ENCODE measurements at places on chromosomes 7 and 10.

DNA sequence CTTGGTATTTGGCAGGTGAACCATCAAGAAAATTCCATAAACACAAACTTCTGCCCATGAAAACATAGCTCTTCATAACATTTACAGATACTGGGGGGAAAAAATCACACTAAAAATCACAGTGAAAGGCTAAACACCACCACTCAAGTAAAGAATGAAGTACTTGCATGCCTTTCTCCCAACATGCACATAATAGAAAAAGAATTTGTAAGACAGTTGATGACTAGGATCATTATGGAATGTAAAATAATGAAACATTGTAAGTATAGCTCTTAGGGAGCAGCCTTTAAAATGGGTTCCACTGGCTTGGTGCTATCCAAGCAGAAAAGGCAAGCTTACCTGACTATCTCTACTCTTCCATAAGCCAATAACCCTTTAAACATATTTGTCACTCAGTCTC, 299.9 kb upstream of the LRRN3 start:
- ATAC-seq: no peak

DNA sequence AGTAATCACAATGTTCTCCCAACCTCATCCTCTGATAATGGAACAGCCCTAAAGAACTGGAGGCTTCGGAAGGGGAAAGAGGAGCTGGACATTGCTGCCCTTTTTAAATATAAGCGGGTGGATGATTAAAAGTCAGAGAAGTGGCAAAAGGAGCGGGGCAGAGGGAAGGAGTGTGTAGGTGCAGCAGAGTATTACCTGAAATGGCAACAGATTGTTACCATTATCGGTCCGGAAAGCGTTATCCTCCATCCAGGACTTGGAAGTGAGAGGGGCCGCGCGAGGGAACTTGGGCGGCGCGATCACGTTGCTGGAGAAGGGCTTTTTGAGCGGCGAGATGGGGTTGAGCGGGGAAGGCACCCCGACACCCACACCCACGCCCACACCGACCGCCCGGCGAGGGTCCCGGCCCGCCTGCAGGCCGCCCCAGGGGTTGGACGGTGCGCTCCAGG, 51.7 kb downstream of the CPEB3 start:
- ATAC-seq: no peak

DNA sequence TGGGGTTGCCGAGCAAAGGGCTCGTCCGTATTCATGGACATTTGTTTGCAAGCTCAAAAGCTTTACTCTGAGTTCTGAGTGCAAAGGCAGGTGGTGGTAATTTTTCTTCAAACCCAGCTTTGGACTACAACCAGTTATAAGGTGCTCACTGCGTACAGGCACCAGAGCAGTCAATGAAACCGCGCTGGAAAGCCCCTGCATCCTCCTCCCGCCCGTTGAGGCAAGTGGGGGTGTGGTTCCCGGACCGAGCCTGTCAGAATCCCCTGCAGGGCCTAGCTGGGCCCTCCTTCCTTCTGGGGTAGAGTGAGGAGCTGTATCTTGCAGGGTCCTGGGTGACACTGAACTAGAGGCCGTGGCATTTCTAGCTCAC, 22.3 kb downstream of the AMZ1 start:
- ATAC-seq: peak; percentile 69

DNA sequence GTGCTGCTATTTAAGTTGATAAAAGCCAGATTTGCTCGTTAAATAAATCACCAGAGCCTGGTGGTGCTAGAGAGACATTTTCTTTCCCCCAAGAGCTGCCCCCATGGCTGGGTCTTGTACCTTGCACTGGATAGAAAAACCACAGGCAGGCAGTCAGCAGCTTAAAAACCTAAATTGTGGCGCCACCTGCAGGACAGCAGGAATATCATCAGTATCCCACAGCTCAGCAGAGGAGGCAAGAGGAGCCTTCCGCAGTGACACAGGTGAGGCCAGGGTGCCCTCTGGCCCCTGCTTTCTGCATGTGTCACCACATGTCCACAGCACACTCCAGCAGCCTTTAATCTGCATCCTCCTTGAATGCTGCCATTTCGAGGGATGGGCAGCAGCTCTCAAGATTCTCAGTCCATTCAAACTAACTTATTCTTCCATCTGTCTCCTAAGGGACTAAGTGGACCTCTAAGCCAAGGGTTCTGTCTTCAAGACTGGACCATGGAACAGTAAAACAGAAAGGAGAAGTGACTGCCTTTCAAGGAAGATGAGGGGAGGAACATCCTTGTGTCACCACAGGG, 4.5 kb upstream of the PLXNA4 start:
- ATAC-seq: peak; percentile 82

DNA sequence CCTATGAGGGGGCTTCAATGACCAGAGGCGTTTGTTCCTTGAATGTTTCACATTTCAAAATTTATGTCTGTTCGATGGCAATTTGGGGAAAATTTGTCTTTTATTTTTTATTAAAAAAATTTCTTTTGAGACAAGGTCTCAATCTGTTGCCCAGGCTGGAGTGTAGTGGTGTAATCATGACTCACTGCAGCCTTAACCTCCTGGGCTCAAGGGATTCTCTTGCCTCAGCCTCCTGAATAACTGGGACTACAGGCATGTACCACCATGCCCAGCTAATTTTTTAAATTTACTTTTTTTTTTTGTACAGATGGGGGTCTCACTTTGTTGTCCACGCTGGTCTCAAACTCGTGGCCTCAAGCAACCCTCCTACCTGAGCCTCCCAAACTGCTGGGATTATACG, 39.7 kb downstream of the OTUD1 start:
- no peak for ATAC-seq

GRCh38 chr7:74026903-74027682, 880 bp upstream of the ELN start:
- ATAC-seq: peak; percentile 67

- ATAC-seq: no peak
These were observed 226.1 kb downstream of the GLRX3 start for GRCh38 chr10:130362308-130362761.

DNA sequence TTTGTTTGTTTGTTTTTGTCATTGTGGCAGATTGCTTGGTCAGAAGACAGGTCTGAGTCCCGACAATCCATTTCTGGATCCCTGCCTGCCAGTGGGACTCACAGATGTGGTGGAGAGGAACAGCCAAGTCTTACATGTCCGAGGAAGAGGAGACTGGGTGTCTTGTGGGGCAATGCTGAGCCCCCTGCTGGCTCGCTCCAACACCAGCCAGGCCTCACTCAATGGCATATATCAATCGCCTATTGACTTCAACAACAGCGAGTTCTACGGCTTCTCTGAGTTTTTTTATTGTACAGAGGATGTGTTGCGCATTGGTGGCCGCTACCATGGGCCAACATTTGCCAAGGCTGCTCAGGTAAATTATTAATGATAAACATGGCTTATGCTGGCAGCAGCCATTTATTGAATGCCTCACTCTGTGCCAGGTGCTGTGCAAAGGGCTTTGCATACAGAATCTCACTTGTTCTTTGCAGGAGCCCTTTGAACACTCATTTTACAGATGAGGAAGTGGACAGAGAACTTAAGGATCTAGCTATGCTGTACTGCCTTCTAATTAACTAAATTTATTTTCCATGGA, 33.3 kb downstream of the COX15 start:
- no peak for ATAC-seq

GRCh38 chr7:30778255-30779025, 7.2 kb downstream of the MINDY4 start:
- no peak for ATAC-seq

DNA sequence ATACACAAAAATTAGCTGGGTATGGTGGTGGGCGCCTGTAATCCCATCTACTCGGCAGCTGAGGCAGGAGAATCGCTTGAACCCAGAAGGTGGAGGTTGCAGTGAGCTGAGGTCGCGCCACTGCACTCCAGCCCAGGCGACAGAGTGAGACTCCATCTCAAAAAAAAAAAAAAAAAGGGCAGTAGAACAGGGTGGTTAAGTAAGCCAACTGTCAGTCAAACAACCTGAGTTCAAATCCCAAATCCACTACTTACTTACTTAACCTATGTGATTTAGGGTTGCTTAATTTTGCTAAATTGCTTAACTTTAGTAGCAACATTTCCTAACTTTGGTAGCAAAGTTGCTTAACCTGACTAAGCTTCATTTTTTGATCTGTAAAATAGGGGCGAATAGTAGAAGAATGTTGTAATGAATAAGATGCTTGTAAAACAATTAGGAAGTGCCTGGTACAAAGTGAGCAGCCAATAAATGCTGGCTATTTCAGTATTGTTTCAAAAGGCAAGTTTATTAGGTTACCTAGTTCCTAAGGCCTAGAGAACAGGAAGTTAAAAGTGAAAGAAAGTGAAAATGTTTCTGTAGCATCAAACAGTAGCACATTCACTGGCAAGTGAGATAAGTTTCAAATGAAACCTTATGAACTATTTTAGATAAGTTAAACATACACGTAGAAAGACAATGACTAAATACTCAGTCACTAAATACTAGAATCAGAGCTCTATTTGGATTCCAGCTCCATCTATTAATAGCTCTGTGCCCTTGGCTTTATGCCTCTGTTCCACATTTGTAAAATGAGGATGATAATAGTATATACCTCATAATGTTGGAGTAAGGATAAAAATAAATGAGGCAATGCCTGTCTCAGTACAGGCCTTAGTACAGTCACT, 64.3 kb downstream of the HOXA1 start:
- ATAC-seq: peak; percentile 63

GRCh38 chr10:121900443-121901174, 27.2 kb downstream of the ATE1 start:
- ATAC-seq: peak; percentile 64

GRCh38 chr7:121874298-121874697, 1.3 kb downstream of the PTPRZ1 start:
- no peak for ATAC-seq

- ATAC-seq: peak; percentile 54
These were observed 112.6 kb downstream of the ZPBP start for GRCh38 chr7:49980465-49980864.

DNA sequence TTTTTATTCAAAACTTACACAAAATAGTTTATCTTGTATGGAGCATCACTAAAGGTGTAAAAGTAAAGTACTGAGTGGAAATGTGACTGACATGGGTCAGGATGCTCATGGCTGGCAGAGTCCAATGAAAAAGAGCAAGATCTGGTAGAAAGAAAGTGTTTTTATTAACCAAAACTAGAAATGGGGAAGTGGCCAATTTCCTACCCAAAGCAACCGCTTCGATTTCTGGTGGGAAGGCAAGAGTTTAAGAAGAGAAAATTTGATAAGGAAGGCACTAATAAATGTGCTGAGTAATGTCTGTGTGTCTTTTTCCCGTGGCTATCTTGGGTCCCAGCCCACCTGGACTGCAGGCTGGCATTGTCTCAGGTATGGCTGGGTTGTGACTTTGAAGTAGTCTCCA, 277.7 kb downstream of the ANKRD7 start:
- no peak for ATAC-seq

DNA sequence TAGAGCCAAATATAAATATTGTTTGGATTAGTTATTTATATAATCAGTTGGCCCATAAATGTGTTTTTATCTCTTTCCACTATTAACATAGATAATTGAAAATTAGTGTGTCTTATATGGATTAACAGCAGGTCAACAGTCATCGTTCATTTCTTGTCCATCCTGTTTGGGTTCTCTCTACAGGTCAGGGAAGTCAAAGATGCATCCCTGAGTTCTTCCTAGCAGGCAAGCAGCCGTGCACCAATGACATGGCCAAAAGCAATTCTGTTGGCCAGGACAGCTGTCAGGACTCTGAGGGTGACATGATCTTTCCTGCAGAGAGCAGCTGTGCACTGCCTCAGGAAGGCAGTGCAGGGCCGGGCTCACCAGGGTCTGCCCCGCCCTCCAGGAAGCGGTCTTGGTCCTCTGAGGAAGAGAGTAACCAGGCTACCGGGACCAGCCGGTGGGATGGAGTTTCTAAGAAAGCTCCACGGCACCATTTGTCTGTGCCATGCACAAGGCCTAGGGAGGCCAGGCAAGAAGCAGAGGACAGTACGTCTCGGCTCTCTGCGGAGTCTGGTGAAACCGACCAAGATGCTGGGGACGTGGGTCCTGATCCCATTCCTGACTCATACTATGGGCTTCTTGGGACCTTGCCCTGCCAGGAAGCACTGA, 15.9 kb downstream of the FBH1 start:
- no peak for ATAC-seq

DNA sequence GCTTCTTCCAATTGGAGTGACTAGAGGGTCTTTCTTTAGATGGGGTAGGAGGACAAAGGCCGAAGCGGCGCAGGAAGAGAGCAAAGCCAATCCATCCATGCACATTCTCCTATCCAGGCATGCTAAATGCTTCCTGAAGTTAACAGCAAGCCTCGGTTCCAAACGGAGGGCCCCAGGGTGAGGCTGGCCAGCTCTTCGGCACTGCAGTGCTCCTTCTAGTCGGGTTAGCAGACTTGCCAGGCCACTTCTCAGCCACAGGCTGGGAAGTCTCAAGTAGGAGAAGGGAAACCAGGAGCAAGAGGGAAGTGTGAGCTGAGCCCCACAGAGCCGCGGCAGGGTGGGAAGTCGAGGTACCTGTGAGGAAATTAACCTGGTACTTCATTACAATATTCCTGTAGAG, 253.8 kb upstream of the INHBA start:
- ATAC-seq: no peak

GRCh38 chr7:988426-988911, 5.5 kb downstream of the CYP2W1 start:
- no peak for ATAC-seq

DNA sequence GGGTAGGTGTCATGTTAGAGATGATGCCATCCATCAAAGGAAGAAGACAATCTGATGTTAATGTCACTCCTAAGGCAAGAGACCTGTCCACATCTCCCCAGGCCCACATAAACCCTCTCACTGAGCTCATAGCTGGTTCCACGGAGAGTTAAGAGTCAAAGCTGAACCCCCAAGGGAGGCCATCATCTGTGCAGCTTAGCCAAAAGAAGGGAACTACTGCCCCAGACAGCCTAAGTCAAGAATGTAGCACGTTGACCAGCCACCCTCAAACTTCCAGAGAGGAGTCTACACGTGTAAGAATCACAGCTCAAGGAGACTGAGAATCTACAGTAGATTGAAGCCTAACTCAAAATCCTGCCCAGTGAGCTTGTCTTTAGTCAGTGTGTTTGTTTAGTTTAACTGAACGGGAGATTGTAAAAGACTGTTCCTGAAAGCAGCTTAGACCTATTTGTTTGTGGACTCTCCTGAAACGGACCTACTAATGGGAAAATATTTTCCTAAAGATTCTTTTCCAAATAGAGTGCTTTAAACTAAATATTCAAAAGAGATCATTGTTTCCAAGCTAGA, 192.7 kb upstream of the NFE2L3 start:
- ATAC-seq: no peak
